ENCODE measurements at places on chromosomes 2 and 18.

GRCh38 chr2:43294973-43295603 lies 68.7 kb upstream of the ZFP36L2 start:
- no peak for DNase-seq

GRCh38 chr2:20148923-20149702 lies 75.8 kb downstream of the SDC1 start:
- DNase-seq: no peak

GRCh38 chr2:180707884-180708205 lies 272.6 kb upstream of the UBE2E3 start:
- no peak for DNase-seq

- DNase-seq: no peak
These were observed 65.9 kb downstream of the BCL2 start for GRCh38 chr18:63253428-63254372.

GRCh38 chr2:196384729-196385128 lies 213.4 kb upstream of the STK17B start:
- DNase-seq: no peak

DNA sequence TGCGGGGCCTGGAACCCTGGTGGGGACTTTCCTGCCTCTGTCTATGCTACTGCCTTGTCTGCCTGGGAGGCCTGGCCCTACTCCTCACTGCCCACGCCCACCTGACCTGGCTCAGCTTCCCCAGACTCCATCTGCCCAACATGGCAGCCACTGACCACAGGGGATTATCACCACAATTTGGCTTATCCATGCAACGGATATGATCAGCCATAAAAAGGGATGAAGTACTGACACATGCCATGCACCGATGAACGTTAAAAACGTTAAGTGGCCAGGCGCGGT lies 5.9 kb upstream of the KCNF1 start:
- no peak for DNase-seq

DNA sequence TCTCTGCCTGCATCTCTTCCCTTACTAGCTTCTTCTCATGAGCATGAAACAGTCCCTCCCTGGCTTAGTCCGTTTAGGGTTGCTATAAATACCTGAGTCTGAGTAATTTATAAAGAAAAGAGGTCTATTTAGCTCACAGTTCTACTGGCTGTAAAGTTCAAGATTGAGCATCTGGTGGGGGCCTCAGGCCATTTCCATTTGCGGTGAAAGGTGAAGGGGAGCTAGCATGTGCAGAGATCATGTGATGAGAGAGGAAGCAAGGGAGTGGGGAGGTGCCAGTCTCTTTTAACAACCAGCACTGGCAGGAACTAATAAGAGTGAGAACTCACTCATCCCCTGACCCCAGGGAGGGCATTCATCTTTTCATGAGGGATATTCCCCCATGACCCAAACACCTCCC lies 26.8 kb downstream of the RHBDD1 start:
- DNase-seq: no peak

- no peak for DNase-seq
These were observed 12.4 kb upstream of the VAPA start for GRCh38 chr18:9901377-9901776.

- no peak for DNase-seq
These were observed 9.0 kb downstream of the SP140L start for GRCh38 chr2:230335864-230336506.

DNA sequence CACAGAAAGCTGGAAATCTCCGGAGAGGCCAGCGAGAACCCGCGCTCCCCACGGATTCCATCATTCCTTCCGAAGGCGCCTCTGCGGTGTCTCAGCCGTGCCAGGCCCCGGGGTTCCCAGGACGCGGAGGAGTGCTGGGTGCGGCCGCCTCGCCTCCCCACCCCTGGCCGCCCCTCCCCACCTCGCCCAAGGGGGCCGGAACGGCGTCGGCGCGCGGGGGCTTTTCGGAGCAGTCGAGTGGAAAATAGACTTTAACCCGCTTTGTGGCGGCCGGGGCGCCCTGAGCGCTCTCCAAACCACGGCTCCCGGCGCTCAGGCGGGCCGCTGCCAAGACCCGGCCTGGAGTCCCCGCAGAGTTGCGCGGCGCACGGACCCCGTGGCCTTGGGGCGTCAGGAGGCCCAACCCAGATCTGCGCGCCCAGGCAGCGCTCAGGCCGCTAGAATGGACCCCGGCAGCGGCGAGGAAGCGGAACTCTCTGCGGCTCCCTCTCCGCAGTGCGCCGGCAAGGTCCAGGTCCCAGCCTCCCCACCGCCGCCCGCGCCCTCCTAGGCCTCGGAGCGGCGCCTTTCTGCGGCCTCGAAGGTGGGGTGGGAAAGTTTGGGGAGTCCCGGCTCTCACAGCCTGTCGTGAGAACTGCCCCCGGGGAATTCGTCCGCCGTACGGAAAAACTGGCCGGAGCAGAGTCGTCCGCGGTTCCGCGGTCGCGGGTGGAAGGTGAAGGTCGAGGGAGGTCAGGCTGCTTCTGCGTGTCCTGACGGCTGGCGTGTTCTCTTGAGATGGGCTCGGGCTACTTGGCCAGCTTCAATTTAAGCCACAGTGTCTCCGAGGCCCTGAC lies 1.2 kb upstream of the EMX1 start:
- DNase-seq: no peak

DNA sequence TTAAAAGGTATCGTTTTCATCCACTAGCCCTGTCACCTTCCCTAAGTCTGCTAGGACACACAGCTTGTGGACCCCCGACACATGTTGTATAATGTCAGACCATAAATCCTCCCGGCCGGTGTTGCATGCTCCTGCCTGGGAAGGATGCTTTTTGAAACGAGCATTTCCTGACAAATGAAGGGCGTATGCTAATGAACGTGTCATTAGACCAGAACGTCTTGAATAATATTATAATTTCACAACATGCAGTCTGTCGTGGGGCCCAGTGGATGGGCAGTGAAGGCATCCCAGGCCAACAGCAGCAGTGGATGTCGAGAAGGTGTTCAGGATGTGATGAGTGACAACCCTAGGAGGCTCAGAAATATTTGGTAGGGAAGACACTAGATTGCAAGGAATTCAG lies 7.5 kb downstream of the CHRNA1 start:
- DNase-seq: no peak

- no peak for DNase-seq
These were observed 63.4 kb downstream of the THSD7B start for GRCh38 chr2:136828774-136829173.

- DNase-seq: no peak
These were observed 71.2 kb upstream of the STPG4 start for GRCh38 chr2:47226132-47226922.

- no peak for DNase-seq
These were observed 153.8 kb upstream of the HNRNPA3 start for GRCh38 chr2:177058747-177059146.

DNA sequence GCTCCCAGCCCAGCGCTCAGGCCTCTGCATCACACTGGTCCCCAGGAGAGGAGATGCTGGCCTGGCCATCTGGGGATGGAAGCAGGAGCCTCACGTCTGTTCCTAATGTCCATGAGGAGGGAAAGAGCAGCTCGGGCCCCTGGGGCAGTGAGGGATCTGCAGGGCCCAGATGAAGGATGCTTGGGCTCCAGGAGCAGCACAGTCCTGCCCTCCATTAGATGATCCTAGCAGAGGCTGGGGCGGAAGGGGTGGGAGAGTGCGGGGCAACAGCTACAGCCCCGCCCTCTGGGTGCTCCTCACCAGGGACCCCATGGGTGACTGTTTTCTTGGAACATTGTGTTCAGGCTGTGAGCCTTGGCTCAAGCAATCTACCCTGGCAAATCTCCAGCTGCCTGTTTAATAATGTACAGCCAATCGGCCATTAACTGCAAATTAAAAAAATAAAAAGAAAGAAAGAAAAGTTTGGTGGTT lies 49.7 kb downstream of the TNS1 start:
- no peak for DNase-seq

GRCh38 chr2:96681540-96681939 lies 39.0 kb downstream of the FER1L5 start:
- DNase-seq: no peak

GRCh38 chr2:241356871-241357260 lies 781 bp downstream of the FARP2 start:
- DNase-seq: no peak

DNA sequence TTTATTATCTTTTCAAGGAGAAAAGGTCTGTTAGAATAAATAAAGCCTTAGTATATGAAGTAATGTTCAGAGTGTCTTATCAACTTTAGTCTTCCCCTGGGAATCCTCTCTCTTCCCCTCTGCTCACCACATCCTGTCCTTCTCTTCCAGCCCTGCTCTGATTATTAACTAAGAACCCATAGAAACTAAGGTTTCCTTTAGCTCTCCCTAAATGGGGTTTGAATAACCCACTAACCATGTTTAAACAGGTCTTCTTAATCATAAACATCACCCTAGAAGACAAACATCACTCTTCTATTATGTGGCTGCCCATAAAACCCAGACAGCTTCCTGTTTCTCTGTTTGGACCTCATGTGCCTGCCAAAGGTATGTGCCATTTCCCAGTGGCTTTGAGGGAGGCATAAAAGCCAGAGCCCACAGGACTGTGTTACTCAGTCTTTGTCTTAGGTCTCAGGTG lies 50.1 kb downstream of the SLC14A1 start:
- DNase-seq: no peak

- DNase-seq: no peak
These were observed 162.6 kb downstream of the KCNE4 start for GRCh38 chr2:223214394-223215253.

DNA sequence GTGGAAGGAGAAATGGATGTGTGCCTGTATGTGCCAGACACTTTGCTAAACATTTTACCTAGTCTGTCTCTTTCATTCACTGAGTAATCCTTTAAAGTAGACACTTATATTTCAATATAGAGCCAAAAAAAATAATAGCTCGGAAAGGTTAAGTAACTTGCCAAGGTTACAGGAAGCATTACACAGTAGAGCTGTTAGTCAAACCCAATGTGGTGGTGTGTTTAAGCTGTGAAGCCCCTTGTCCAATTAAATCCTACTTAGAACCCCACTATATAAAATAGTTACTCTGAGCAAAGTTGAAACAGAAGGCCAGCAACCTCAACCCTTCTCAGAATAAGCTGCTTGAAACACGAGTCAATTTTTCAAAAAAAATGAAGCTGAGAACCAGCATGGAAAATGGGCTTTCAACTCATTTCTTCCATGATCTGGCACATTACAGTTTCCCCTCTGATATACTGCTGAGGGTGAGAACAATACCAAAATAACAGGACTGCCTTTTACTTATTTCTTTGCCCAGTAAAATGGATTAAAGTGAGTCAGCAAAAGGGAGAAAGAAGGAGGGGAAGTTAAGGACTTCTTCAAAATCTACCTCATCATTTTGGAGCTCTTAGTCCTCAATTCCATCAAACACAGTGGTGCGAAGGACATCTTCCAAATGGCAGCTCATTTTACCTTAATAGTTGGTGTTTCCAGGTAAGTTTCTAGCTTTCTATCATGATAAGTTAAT lies 7.9 kb downstream of the RDH14 start:
- no peak for DNase-seq

DNA sequence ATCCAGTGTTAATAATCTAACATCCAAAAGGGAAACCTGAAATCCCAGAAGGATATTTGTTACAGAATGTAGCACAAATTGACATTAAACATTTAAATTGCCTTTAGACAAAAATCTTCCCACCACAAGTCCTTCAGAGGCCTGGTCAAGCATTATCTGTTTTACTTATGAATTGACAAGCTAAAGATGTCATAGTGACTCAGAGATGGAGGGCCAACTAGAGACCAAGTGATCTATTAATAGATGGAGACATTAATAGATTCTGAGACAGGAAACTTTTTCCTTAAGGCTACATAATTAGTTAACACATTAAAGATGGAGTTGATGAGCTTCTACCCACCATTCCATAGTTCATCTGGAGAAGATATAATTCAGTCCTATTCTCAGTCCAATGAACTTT lies 526.2 kb downstream of the IRS1 start:
- no peak for DNase-seq

DNA sequence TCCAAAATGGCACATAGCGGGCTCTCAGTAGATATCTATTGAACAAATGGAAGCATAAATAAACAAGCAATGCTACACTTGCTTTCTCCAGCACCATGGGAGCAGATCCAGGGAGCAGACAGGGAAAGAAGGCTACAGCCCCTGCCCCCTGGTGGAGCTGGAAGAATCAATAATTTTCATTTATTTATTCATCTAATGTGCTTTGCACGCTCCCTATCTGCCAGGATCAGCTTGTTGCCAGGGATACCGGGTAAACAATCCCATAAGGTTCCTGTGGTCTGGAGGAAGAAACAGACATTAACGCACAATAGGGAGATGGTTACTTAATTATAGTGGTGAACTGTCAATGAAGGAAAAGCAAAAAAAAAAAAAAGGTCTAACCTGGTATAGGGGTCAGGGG lies 40.1 kb upstream of the CLASP1 start:
- DNase-seq: peak; percentile 26

- no peak for DNase-seq
These were observed 24.9 kb upstream of the YWHAQ start for GRCh38 chr2:9655441-9656269.

DNA sequence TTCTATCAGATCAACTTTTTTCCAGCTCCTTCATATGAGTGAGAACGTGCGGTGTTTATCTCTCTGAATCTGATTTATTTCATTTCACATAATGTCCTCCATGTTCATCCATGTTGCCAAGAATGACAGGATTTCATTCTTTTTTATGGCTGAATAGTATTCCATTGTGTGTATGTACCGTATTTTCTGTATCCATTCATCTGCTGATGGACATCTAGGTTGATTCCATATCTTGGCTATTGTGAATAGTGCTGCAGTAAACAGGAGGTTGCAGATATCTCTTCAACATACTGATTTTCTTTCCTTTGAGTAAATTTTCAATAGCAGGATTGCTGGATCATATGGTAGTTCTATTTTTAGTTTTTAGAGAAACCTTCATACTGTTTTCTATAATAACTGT lies 388.5 kb downstream of the DCDC2C start:
- DNase-seq: no peak

GRCh38 chr18:2883076-2883735 lies 36.4 kb downstream of the EMILIN2 start:
- DNase-seq: no peak

DNA sequence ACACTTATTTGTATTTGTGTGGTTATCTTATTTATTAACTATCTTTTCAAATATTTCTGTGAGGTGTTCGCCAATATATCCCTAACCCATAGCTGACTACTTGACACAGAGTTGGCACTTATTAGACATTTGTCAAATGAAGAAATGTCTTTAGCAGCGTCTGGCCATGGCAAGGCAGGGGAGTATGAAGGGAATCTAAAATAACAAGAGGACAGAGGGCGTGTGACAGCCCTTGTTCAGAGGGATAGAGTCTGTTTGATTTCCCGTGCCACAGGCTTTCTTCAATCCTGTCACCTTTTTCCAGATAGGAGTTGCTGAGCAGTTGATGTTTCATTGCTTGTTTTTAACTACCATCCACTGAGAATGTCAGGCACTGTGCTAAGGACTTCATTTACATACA lies 53.6 kb upstream of the SLC39A10 start:
- no peak for DNase-seq

DNA sequence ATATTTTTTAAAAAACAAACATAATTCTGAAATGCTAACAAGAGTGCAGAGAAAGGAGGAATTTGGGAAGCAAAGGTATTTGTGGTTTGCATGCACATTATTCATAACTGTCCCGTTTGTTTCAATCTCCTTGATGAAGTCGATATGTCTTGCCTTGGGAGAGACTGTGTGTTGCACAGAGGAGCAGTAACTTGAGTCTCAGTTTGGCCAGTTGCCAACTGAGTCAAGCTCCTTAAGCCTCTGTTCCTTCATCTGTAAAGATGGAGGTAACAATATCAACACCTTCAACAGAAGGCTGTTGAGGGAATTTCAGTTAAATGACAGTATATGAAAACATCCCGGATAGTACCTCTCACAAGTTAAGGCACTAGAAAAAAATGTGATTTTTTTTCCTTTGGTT lies 226.2 kb downstream of the ASXL3 start:
- peak; percentile 0 for DNase-seq

GRCh38 chr18:44627280-44627679 lies 53.4 kb upstream of the SETBP1 start:
- peak; percentile 29 for DNase-seq

- DNase-seq: no peak
These were observed 15.3 kb upstream of the TXNDC2 start for GRCh38 chr18:9870431-9871008.

Data from pulmonary artery endothelial cell (primary cell).